Stimulated activated CD8-positive, alpha-beta memory T cell treated with anti-CD3 and anti-CD28 coated beads, Interleukin-2, amount 100 ng/mL, for 1 hour (primary cell): ENCODE measurements at places on chromosomes 7 and 10.

- DNase-seq: no peak
Observed at GRCh38 chr10:62843600-62843999, 27.4 kb upstream of the EGR2 start.

GRCh38 chr10:101358706-101359300 is 4.8 kb downstream of the BTRC start:
- no peak for DNase-seq

DNA sequence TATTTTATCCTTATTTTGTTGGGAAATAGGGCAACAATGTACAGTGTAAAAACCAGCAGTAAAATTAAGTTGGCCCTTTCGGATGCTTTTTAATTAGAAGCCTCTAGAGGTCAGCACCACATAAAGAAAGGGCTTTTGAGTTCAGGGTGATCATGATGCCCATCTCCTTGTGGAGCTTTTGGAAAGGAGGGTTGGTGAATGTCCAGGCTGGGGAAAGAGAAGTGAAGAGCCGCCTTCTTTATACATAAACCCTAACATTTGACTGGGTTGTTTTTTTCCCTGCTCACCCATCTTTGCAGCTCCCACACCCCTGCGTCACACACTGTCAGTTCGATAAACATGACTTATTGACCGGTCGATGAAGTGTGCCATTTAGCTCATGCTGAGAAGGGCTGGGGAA is 29.8 kb downstream of the MTURN start:
- no peak for DNase-seq

DNA sequence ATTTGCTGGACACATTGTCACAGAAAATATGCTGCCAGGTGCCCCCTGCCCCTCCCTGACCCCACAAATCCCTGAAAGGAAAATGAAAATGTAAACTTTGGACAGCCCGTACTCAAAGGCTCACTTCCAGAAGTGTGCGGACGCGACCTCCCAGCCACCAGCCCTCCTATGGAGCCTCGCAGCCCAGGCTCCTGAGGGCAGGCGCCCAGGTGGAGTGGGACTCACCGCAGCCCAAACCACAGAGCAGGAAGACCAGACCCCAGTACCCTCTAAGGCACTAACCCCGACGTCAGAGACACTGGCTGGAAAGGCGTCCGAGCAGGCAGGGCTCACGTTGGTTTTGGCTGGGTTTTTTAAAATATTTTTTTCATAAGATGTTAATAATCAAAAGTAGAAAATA is 57.3 kb downstream of the CSGALNACT2 start:
- no peak for DNase-seq

DNA sequence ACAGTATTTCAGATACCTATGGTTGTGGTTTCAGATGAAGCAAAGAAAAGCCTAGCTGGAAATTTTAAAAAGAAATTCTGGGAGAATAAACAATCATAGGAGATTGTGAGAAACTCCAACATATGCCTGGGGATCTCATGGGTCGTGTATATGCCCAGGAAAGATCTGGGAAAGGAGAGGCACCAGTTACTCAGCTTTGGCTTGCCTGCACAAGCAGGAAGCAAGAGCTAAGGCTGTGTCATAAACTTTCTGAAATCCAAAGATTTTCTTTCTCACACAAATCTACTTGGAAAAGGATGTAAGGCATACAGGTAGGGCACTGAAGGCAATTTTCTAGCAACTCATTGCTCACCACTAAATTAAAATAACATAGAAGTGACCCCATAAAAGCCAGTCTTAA is 373.6 kb downstream of the CDC14C start:
- no peak for DNase-seq

- DNase-seq: no peak
Observed at GRCh38 chr7:149664666-149665065, 108.7 kb downstream of the ZNF467 start.

DNA sequence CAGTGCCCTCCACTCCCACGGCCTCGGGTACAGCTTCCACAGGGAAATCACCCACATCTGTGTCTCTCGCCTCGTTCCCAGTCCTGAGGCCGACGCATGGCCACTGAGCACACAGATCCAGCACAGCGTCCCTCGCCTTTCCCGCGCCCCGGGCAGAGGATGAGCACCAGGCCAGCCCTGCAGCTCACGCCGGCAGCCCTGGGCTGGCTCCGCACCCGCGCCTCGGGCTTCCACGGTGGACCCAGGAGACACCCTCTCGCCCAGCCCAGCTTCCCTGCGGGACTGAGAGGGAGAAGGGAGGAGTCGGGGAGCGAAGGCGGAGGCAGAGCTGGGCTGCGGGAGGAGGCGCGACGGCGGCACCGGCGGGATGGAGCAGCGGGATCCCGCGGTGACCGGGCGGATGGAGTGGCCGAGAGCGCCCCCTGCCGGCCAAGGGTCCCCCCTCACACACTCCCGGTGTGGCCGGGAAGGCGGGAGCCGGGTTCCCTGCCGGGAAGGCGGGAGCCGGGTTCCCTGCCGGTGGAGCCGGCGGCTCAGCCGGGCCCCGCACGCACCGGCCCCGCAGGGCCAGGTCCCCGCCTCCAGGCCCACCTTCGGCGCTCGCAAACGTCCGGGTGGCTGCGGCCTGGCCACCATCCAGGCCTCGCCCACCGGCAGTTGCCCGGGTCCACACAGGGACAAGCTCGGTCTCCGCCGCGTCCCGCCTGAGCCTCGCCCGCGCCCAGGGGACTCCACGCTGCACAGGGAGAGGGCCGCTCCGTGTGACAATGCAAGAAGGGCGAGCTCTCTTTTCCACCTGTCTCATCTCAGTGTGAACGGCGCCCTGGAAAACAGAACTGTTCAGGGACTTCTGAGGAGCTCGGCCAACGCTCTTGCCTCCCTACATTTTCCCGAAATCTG is 110.3 kb upstream of the LANCL2 start:
- DNase-seq: peak; percentile 25
